Choroid plexus epithelial cell (primary cell): ENCODE measurements at places on chromosomes 2 and 18.

GRCh38 chr2:99106913-99107312 lies 34.6 kb upstream of the C2orf15 start:
- no peak for DNase-seq

GRCh38 chr2:154195644-154196195 lies 324.0 kb downstream of the GALNT13 start:
- DNase-seq, result no peak

GRCh38 chr18:50195689-50196088 lies 742 bp upstream of the MYO5B start:
- DNase-seq, result no peak

- no peak for DNase-seq
Observed at GRCh38 chr2:51014759-51015158, 17.2 kb downstream of the NRXN1 start.

DNA sequence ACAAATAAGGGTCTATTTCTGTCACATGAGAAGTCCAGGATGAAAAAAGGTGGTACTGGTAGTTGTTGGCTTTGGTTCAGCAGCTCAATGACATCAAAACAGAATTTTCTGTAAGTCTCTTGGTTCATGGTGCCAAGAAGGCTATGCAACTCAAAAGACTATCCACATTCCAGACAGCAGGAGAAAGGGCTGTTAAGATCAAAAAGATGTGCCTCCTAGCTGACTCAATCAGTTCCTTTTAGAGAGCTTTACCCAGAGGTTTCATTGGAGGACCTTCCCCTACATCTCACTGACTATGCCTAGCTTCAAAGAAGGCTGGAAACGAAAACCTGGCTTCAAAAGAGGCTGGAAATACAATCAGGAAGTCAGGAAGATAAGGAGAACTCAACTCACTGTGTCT lies 98.0 kb downstream of the DYM start:
- peak; percentile 26 for DNase-seq

DNA sequence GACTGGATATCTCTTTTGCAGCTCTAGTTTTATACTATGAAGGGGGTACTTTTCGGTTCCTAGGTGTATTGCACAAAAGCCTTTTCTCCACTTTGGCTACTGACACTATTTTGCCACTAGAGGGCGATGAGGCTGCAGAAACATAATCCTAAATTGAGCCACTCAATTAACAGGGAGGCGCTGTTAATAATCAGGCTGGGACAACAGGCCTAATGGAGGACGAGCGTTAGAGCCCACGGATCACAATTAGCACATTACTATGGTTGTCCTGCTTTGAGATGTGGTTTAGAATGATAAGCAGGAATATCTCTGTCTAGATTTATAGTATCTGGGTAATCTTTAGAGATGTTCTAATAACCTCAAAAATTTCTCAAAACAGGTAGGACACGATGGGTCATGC lies 62.2 kb upstream of the PMAIP1 start:
- DNase-seq, result peak; percentile 78

DNA sequence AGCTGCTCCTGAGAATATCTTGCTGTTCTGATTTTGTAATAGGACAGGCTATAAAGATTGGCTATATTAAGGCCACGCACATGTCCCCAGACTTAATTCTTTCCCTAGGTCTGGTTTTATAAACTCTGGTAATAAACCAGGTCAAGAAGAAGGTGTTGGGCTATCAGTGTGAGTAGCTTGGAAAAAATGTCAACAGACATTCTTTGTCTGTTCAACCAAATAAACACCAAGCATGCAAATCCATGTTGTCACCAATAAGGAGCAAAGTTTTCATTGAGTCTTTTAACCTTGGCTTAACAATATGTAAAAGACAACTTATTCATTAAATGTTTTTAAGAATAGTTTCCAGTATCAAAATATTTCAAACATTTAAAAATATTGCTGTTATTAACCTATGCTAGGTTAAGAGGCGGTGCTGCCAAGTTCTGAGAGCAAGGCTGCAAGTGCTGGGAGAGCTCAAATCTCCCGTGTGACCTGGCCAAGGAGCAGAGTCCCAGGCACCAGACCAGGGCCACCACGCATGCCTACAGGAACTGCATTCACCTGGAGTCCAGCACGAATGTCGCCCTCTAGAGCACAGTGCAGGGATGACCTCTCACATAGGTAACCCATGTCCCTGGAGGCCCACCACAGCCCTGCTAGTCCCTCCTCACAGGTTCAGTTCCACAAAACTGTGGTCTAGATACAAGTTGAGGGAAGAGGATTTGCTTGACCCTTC lies 120.5 kb upstream of the POU3F3 start:
- peak; percentile 14 for DNase-seq

GRCh38 chr2:97688062-97688827 lies 18.7 kb downstream of the C2orf92 start:
- DNase-seq, result no peak

- peak; percentile 18 for DNase-seq
Observed at GRCh38 chr2:135052997-135053474, 944 bp downstream of the RAB3GAP1 start.

- DNase-seq, result no peak
Observed at GRCh38 chr18:31030574-31031278, 11.8 kb downstream of the DSC3 start.

DNA sequence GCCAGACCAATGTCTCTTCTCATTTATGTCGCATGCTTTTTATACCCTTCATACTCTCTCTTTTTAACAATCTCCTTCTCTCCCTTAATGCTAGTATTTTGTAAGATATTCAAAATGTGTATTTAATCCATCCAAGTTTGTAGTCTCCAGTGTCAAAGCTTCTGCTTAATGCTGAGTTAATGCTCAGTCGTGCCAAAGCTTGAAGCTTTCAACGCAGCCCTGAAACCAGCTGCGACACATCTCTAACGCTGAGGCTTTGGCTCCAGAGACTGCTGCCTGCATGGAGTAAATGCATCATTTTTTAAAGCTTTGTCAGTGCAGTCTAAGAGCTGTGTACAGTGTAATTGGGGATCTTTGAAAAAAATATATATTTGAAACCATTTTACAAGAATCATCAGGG lies 2108.8 kb upstream of the PIK3C3 start:
- DNase-seq, result peak; percentile 45

GRCh38 chr2:105344704-105345345 lies 7.5 kb downstream of the C2orf49 start:
- peak; percentile 79 for DNase-seq

GRCh38 chr2:157777427-157777826 lies 98.7 kb downstream of the ACVR1 start:
- DNase-seq, result peak; percentile 79

DNA sequence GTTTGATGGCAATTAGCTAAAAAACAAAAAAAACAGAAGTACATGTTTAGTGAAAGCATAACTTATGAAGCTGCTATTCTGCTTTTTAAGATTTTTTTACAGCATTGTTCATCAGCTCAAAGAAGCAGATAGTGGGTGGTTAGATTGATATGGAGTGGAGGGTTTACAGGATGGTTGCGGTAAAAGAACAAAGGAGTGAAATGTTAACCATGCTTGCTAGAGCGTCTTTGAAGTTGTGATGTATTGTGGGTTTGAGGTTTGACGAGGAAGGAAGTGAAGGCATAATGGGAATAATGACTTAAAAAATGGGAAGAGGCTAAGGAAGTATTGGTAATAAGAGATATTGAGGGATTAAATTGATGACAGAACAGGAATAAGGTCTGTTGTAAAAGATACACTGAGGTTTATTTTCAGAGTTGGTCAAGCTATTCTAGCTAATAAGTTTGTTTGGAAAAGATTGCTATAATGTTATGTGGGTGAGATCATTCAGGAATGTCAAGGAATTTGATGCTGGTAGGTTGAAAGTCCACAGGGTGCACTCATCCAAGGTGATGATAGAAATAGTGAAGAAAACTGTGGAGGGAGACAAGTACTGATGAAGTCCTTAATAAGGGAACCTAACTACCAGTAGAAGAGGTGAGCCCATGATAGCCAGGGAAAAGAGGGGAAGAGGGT lies 14.6 kb downstream of the SPOPL start:
- DNase-seq, result peak; percentile 63

GRCh38 chr2:111702119-111702803 lies 181.7 kb downstream of the ANAPC1 start:
- peak; percentile 71 for DNase-seq

DNA sequence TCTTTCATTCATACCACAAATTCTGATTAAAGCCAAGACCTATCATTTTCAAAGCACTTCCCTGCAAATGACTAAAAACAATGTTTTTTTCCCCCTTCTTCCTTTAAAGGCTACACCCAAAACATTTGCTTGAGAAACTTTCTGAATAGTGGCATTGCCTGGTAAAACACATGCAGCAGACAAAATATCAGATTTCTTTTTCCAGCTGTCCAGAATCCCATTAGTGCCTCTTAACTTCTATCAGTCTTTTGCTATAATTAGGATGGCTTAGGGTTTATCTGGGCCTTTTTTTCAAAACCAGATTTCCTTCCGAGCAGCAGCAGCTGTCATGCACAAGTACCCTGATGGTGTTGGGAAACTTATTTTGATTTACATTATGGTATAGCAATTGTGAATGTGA lies 50.6 kb downstream of the ALPK2 start:
- DNase-seq, result peak; percentile 47

GRCh38 chr2:121017396-121017795 lies 267.6 kb downstream of the TFCP2L1 start:
- DNase-seq, result no peak

DNA sequence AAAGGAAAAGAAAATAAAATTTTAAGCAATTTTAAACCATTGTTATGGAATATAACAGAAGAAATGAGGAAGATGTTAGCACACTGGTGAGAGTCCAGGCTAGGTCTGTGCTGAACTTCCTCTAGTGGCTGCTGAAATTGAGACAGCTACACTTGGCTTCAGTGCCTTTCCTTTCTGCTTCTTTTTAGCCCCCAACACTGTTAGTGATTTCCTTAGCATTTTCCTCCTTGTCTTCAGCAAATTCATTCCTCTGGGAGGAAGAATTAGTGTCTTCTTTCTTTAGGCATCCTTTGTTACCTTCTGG lies 47.6 kb downstream of the ITGAV start:
- no peak for DNase-seq

GRCh38 chr2:209391776-209392401 lies 32.0 kb upstream of the MAP2 start:
- DNase-seq, result peak; percentile 23
